ENCODE measurements at places on chromosomes 5 and 9. TPM values are rescaled to one million over a fixed set of nuclear protein-coding genes. Genes with fewer than 3 reads are reported as not detected.

Gene KCNN2
- total RNA-seq, result 24.7 TPM

Gene SPATA31D4
- total RNA-seq, result not detected

Gene SUSD3
- 13.5 TPM for total RNA-seq

Gene FCN1
- not detected for total RNA-seq

Gene SH2D3C
- total RNA-seq, result 4.5 TPM

Gene MSMP
- not detected for total RNA-seq

Gene TMOD1
- total RNA-seq, result 0.69 TPM

Gene MZB1
- 1.6 TPM for total RNA-seq

Gene SLC27A6
- total RNA-seq, result 4.8 TPM

Gene ACOT12
- total RNA-seq, result not detected

- no peak for DNase-seq
Observed at GRCh38 chr5:113204525-113205161, 228.0 kb downstream of the DCP2 start.

DNA sequence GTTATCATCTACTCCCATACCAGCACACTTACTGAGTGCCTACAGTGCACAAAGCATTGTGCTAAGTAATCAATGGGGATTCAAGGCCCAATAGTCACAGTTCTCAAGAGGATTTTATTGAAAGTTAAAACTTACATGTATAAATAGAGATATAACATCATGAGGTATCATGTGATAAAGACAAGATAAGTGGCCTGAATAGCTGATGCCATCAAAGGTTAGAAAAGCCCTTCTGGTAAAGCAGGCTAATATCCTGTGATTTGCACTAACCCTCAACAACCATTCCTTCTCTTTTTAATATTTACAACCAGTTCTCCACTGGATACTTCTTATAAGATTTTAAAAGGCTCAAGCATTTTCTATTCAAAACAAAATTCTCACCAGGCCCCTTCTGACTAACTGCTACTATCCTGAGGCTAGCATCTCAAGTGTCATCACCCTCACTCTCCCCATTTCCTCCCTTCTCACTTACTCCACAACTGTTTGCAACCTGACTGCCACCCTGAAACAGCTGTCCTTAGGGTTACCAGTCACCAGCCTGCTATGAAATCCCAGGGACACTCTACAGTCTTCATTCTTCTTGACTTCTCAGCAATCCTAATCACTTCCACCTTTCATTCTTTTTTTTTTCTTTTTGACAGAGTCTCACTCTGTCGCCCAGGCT is 377.9 kb downstream of the ENC1 start:
- DNase-seq, result no peak

DNA sequence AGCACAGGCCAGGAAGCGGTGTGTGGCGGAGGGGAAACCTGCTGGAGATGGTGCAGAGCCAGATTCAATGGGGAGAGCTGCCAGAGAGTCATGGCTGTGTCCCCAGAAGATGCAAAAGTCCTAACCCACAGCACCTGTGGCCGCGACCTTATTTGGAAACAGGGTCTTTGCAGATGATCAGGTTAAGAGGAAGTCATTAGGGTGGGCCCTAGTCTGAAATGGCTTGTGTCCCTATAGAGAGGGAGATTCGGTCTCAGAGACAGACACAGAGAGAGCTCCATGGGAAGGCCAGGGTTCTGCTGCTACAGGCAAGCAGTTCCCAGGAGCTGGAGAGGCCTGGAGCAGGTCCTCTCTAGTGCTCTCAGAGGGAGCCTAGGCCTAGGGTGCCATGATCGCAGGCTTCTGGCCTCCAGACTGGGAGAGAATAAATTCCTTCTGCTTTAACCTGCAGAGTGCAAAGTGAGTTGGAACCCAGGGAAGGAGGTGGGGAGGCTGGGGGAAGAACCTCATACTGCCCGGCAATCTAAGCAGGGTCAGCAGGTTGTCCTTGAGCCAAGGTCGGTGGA is 1.9 kb upstream of the LPCAT1 start:
- no peak for DNase-seq

GRCh38 chr5:100877274-100877673 is 25.8 kb downstream of the ST8SIA4 start:
- DNase-seq, result no peak

DNA sequence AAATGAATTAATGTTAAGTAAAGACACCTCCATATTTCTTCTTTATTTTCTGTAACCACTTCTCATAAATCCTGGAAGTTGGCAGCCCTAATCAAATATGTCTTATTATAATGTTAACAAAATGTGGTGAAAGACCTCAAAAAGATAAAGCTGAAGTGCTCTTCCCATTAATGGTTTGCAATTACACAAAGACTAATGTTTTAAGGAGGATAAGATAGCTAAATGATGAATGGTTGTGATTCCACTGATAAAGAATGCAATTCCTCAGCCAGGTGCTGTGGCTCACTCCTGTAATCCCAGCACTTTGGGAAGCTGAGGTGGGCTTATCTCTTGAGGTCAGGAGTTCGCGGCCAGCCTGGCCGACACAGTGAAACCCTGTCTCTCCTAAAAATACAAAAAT is 125.8 kb upstream of the SNX2 start:
- no peak for DNase-seq

DNA sequence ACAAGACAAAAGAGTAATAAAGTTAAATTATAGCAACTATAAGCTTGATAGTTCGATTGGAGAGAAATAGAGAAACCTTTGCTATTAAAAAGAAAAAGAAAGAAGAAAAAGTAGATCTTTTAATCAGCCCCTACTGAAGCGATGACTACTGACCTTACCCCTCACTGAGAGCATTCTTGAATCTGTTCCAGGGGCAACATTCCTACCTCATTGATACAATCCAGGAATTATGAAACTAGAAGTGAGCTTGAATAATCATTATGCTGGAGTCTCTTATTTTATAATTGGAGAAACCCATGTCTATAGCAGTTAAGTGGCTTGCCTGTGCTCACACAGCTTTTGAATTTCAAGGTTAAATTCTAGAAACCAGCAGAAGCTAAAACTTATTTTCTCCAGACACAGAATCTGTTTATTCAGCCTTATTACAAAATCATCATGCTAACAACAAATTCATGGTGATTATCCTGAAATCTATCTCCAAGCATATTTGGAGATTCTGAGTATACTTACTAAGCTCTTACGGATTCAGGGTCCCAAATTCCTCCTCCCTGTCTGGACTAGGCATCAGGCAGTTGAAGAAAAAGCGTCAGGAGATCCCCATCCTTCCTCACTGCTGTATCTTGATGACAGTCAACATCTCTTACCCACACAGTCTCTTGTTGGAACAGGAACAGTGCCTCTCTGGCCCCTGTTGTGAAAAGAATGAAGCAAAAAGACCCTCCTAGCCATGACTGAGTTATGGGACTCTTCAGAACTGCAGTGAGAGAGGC is 547.6 kb upstream of the WWC1 start:
- DNase-seq, result no peak

GRCh38 chr9:21465859-21466518 is 16.1 kb downstream of the IFNE start:
- DNase-seq, result peak; percentile 84

DNA sequence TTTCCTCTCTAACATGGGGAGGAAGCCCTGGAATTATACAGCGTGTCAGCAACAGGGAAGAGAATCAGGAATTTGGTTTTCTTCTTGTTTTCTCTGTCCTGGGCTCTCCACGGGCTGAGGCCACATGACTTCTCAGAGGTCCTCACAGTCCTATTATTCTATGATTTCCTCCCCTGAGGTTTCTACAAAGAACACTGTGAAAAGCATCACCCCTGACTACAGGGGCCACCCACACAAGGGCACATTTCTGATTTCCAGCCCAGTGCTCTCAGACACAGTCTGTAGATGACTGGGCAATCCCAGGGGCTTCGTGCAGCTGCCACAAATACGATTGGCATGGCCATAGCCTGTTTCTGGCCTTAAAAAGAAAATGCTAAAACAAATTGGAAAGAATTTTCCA is 284.9 kb downstream of the CEMIP2 start:
- DNase-seq, result no peak

GRCh38 chr9:98538626-98539031 is 170.1 kb downstream of the GABBR2 start:
- DNase-seq, result no peak

- no peak for DNase-seq
Observed at GRCh38 chr5:115494570-115495289, 49.8 kb downstream of the FEM1C start.

- DNase-seq, result no peak
Observed at GRCh38 chr5:178380541-178381074, 148.0 kb upstream of the PHYKPL start.

DNA sequence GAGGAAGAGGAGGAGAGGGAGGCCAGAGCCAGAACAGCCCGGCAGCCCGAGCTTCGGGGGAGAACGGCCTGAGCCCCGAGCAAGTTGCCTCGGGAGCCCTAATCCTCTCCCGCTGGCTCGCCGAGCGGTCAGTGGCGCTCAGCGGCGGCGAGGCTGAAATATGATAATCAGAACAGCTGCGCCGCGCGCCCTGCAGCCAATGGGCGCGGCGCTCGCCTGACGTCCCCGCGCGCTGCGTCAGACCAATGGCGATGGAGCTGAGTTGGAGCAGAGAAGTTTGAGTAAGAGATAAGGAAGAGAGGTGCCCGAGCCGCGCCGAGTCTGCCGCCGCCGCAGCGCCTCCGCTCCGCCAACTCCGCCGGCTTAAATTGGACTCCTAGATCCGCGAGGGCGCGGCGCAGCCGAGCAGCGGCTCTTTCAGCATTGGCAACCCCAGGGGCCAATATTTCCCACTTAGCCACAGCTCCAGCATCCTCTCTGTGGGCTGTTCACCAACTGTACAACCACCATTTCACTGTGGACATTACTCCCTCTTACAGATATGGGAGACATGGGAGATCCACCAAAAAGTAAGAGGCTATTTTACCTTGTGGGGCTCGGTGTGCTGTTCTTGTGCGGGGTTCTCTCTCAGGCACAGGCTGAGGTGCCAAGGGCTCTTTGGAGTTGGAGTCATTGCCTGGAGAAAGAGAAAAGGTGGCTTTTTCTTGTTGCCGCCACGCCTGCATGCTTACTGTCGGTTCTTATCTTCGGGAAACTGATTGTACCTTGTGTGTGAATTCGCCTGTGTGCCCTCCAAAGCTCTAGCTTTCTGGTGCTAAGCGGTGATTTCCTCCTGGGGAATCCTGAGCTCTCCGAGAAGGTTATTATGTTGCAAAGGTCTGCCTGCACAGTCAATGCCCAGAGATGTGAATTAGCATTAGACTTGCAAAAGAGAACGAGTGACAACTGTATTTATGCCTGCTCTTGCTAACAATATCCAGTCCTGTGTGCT is at the start of gene ISL1:
Gene ISL1, plus strand, starts transcription at position 318 of the 991 bp plus-strand sequence. Its CDS starts 224 bp downstream, at position 542.
- DNase-seq, result peak; percentile 94

- DNase-seq, result no peak
Observed at GRCh38 chr5:168023191-168023590, 268.3 kb upstream of the WWC1 start.

DNA sequence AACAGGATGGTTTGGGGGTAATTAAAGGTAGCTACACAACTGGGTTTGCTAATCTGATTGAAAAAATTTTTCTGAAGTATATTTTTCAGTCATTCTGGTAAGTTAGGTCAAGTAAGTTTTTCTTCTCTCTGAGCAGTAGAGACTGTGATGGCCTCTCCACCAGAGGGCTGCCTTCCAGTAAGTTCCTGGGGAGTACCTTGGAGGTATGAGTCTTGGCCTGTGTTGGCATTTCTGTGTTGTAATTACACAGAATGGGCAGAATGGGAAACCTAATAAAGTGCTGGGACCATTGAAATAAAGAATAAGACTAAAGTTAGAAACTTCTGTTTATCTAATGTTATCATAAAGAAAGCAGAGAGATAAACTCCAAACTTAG is 430.8 kb downstream of the ARHGEF28 start:
- DNase-seq, result peak; percentile 30

DNA sequence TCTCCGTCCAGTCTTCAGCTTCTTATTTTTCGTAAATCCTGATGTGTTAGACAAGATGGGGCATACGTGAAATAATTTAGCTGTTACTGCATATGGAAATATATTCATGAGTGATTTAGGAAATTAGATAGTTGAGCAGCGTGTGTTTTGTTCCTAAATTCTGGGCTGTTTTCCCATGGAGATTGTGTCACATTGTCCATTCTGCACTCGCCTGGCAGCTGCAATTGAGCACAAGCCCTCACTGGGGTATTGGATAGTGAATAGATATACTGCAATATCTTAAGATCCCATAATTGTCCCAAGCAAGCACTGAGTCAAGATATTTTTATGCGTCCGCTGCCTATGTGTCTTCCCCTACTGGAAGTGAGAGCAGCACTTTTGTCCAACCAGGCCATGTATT is 1027.1 kb upstream of the WWC1 start:
- no peak for DNase-seq

DNA sequence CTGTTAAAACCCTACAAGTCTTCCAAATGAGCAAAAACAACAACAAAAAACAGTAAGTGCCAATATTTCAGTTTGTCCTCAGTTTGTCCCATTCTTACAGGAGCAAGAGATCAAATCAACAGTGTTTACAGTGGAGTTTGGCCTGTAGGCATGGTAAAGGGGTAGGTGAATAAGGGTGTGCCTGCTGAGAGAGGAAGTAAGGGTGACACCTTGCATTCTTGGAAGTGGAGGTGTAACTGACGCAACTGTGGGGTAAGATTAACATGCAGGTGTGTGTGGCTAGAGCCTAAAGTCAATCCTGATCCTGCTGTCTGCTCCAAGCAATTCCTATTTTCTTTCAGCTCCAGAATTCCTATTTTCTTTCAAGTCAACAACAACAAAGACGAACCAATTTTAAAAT is 43.4 kb downstream of the PFDN1 start:
- DNase-seq, result peak; percentile 23

Data from GM23338 (cell line).